ENCODE measurements at places on chromosomes 2 and 18. TPM values are rescaled to one million over a fixed set of nuclear protein-coding genes. Genes with fewer than 3 reads are reported as not detected.

- no peaks in the 10 kb centered on the region for H3K4me1 ChIP-seq
- H3K36me3 ChIP-seq: no peaks in the 10 kb centered on the region
- no peaks in the 10 kb centered on the region for H3K27me3 ChIP-seq
- no peak overlapping the region for H3K27ac ChIP-seq
- DNase-seq: no peak
- H3K4me3 ChIP-seq: no peak overlapping the region
Observed at GRCh38 chr18:61334491-61334850, 1.2 kb downstream of the CDH20 start.

The SNTG2 gene
- 0.96 TPM for total RNA-seq

The UPP2 gene
- total RNA-seq: not detected

DNA sequence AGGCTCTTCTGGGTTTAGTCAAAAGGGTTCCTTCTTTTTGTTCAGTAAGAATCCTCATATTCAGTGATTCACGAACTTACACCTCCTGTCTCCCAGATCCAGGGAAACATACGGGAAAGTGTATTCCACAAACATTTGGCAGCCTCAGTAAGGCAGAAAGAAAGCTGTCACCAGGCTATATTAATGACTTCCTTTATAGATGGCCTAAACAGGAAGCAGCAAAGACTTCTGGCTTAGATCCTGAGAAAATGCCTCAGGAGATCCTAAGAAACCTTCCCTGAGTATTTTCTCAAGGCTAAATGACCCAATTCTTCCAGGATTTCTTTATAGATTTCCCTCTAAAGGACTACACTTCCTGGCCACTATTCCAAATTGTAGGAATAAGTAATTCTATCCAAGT, 1995.5 kb upstream of the CELF4 start:
- no peak overlapping the region for H3K4me3 ChIP-seq
- H3K27me3 ChIP-seq: no peaks in the 10 kb centered on the region
- H3K4me1 ChIP-seq: no peaks in the 10 kb centered on the region
- no peaks in the 10 kb centered on the region for H3K36me3 ChIP-seq
- no peak overlapping the region for H3K27ac ChIP-seq

The CNTNAP5 gene
- total RNA-seq: not detected

- no peak overlapping the region for H3K4me3 ChIP-seq
- DNase-seq: no peak
- no peaks in the 10 kb centered on the region for H3K4me1 ChIP-seq
- H3K27ac ChIP-seq: no peak overlapping the region
Observed at GRCh38 chr2:191917967-191918651, 71.2 kb upstream of the CAVIN2 start.

The LYG2 gene
- not detected for total RNA-seq

DNA sequence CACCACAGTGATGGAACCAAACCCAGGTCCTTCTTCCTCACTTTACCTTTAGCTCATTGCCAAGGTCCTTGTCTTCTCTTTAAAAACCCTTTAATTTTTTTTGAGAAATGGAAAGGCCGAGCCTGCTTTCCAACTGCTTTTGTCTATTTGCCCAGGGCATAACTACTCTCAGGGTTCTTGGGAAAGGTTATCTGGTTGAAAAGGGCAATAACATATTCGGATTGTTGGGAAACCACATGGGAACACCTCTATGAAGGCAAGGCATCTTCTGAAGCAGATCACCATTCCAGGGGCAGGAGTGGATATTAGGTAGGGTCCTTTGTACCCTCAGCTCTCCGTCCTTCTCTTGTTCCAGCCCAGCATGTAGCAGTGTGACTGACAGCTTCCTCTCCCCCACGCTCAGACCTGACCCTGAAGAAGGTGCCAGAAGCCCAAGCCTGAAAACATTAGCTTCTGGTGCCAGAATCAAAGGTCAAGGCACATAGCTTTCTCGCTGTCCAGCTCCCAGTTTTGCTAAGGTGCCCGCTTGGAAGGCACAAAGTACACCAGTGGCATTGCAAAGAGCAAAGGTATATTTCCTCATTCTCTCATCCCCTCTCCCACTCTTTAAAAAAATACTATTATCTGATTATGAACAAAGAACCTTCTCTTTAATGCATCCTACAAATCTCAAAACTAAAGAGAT, 123.2 kb upstream of the LINC00305 start:
- no peaks in the 10 kb centered on the region for H3K27me3 ChIP-seq
- no peaks in the 10 kb centered on the region for H3K4me1 ChIP-seq
- no peaks in the 10 kb centered on the region for H3K36me3 ChIP-seq
- no peak for DNase-seq
- no peak overlapping the region for H3K27ac ChIP-seq

The DYNAP gene
- total RNA-seq: not detected

The NAT8 gene
- not detected for total RNA-seq

- H3K27me3 ChIP-seq: no peaks in the 10 kb centered on the region
- no peaks in the 10 kb centered on the region for H3K36me3 ChIP-seq
- no peak overlapping the region for H3K27ac ChIP-seq
- no peak overlapping the region for H3K4me3 ChIP-seq
- no peaks in the 10 kb centered on the region for H3K4me1 ChIP-seq
- no peak for DNase-seq
Observed at GRCh38 chr18:74806073-74806472, 208.4 kb downstream of the ZNF407 start.

DNA sequence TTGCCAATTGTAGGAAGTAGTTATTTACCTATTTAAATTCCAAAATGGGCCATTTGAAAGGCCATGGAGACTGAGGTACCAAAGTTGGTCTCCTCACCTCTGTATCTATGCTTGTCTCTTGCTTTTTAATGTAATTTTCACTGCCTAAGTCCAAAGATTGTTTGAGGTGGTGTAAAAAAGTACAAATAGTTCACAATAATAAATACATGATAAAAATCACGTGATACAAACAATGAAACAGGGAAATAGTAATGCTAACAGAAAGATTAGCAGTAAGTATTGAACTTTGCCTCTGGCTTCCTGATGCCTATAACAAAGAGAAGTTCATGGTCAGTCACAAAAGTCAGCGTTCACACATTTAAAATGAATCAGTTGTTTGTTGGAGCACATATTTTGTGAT, 67.6 kb downstream of the CNTNAP5 start:
- H3K27ac ChIP-seq: no peak overlapping the region
- no peaks in the 10 kb centered on the region for H3K36me3 ChIP-seq
- no peaks in the 10 kb centered on the region for H3K4me1 ChIP-seq
- H3K27me3 ChIP-seq: no peaks in the 10 kb centered on the region

GRCh38 chr2:230382108-230382507, 33.9 kb upstream of the SP100 start:
- no peak overlapping the region for H3K4me3 ChIP-seq
- no peak overlapping the region for H3K27ac ChIP-seq
- DNase-seq: no peak
- H3K4me1 ChIP-seq: no peaks in the 10 kb centered on the region

DNA sequence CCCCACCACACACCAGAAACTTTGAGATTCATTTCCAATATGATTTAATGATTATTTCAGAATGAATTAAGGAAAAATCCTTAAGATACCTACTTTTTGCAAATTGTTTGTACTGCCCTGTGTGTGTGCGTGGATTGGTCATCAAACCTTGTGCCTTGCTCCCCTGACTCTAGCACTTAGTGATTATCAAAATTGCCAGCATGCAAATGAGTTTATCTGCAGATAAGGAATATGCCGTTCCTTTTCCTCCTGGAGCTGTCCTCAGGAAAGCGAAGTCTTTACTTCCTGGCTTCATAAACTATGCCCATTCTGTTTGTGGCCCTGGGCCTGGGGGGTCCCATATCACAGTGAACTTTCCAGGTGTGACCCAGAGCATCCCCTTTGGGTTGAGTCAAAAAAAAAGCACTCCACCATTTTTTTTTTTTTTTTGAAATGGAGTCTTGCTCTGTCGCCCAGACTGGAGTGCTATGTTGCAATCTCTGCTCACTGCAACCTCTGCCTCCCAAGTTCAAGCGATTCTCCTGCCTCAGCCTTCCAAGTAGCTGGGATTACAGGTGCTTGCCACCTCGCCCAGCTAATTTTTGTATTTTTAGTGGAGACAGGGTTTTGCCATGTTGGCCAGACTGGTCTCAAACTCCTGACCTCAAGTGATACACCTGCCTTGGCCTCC, 11.4 kb downstream of the CHMP1B start:
- H3K27me3 ChIP-seq: no peaks in the 10 kb centered on the region
- DNase-seq: no peak
- no peaks in the 10 kb centered on the region for H3K4me1 ChIP-seq
- no peak overlapping the region for H3K27ac ChIP-seq

GRCh38 chr2:104448661-104449440, 405.1 kb upstream of the POU3F3 start:
- H3K4me3 ChIP-seq: no peak overlapping the region
- H3K4me1 ChIP-seq: peaks cover 4% of the 10 kb centered on the region
- no peak overlapping the region for H3K27ac ChIP-seq
- H3K27me3 ChIP-seq: no peaks in the 10 kb centered on the region

The C2orf80 gene
- total RNA-seq: not detected

The MC4R gene
- total RNA-seq: not detected

DNA sequence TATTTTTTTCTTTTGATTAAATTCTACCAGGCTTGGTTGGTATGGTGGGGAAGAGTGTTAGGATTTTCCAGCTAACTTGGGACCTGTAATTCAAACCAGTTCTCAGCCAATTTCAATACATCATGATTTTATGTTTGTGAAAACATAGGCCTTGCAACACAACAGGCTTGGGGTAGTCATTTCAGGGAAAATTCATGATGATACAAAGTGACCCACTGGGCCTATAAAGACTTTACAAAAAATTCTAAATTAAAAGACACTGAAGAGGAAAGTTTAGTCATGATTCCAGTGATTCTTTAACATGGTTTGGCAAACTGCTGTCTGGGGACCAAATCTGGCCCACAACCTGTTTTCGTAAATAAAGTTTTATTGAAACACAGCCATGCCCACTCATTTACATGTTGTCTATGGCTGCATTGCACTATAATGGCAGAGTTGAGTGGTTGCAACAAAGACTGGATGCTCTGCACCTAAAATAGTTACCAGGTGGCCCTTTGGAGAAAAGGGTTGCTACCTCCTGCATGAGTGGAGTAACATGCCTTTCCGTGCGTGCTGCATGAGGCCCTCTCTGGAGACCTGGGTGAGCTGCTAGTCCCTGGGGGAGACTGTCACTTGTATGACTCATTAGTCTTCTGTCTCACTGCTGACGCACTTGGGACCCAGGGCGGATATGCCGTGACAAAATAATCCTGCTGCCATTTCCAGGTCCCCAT, 73.6 kb downstream of the NPAS2 start:
- H3K36me3 ChIP-seq: no peaks in the 10 kb centered on the region
- DNase-seq: no peak
- H3K27ac ChIP-seq: no peak overlapping the region
- no peaks in the 10 kb centered on the region for H3K4me1 ChIP-seq

- H3K4me1 ChIP-seq: no peaks in the 10 kb centered on the region
- H3K36me3 ChIP-seq: no peaks in the 10 kb centered on the region
- no peak overlapping the region for H3K4me3 ChIP-seq
- no peak overlapping the region for H3K27ac ChIP-seq
Observed at GRCh38 chr2:174112073-174112472, 136.3 kb downstream of the OLA1 start.

The SNORC gene
- 1.5 TPM for total RNA-seq

The TMEM163 gene
- not detected for total RNA-seq

DNA sequence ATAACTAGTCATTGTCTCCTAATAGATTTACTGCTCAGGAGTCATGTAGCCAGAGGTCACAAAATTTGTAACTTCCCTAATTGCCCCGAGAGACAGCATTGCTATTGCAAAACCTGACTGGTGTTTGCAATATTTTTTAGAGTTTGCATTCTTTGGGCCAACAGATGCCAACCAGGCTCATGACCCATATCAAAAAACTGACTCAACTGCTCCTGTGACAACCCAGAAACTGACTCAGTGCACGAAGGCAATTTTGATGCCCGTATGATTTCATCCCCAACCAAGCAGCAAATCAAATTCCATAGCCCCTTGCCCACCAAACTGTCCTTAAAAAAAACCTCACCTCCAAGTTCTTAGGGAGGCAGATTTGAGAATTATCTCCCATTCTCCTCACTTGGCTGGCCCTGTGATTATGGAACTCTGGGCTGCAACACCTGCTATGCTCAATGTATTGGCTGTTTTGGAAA, 951.3 kb downstream of the TSN start:
- no peaks in the 10 kb centered on the region for H3K27me3 ChIP-seq
- no peak for DNase-seq
- H3K4me3 ChIP-seq: no peak overlapping the region
- H3K36me3 ChIP-seq: no peaks in the 10 kb centered on the region
- no peak overlapping the region for H3K27ac ChIP-seq
- no peaks in the 10 kb centered on the region for H3K4me1 ChIP-seq

- no peaks in the 10 kb centered on the region for H3K27me3 ChIP-seq
- DNase-seq: no peak
- H3K4me3 ChIP-seq: no peak overlapping the region
- no peaks in the 10 kb centered on the region for H3K36me3 ChIP-seq
- no peak overlapping the region for H3K27ac ChIP-seq
- no peaks in the 10 kb centered on the region for H3K4me1 ChIP-seq
Observed at GRCh38 chr2:62593825-62594224, 87.8 kb upstream of the TMEM17 start.

- peak; percentile 9 for DNase-seq
- H3K36me3 ChIP-seq: peaks cover 8% of the 10 kb centered on the region
- peaks cover 20% of the 10 kb centered on the region for H3K4me1 ChIP-seq
- H3K27ac ChIP-seq: no peak overlapping the region
Observed at GRCh38 chr2:24824966-24825882, 32.0 kb downstream of the CENPO start.

- no peaks in the 10 kb centered on the region for H3K36me3 ChIP-seq
- H3K27me3 ChIP-seq: no peaks in the 10 kb centered on the region
- H3K4me3 ChIP-seq: no peak overlapping the region
- H3K4me1 ChIP-seq: peaks cover 36% of the 10 kb centered on the region
- no peak for DNase-seq
- peak overlapping the region; percentile 75 for H3K27ac ChIP-seq
Observed at GRCh38 chr2:9799011-9799596, 44.2 kb upstream of the TAF1B start.

GRCh38 chr18:499776-500631, 497 bp downstream of the COLEC12 start:
- H3K27me3 ChIP-seq: peaks cover 13% of the 10 kb centered on the region
- H3K27ac ChIP-seq: no peak overlapping the region
- no peaks in the 10 kb centered on the region for H3K36me3 ChIP-seq
- no peak overlapping the region for H3K4me3 ChIP-seq
- no peaks in the 10 kb centered on the region for H3K4me1 ChIP-seq

The TAF1B gene
- 23.9 TPM for total RNA-seq

The MATN3 gene
- total RNA-seq: not detected

DNA sequence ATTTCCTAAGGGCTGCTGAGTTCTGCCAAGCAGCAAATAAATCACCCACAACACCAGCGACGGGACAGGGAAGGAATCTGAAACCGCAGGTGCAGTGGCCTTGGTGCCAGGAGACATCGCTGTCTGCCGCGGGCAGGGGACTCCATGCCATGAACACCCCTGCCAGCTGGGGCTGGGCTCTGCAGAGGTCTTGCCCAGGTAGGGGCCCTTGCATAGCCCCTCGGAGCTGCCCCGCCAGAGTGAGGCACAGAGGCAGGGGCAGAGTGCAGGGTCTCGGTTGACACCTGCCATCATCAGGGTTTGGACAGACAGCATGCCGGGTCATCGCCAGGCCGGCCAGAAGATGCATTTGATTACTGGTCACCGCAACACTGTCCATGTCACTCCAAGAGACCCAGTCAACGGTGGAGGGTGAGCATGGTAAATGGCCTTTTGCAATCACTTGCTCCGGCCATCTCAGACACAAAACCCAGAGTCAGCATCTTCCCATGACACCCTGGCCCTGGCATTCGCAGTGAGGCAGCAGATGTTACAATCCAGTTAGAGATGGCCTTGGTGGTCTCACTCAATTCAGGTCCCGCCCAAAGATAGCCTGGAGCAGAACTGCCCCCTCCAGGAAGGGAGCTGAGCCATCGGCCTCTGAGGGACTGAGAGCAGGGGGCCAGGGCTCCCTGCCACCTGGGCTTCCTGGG, 255.4 kb downstream of the NDUFA10 start:
- no peak overlapping the region for H3K4me3 ChIP-seq
- no peak for DNase-seq
- no peaks in the 10 kb centered on the region for H3K27me3 ChIP-seq
- H3K4me1 ChIP-seq: no peaks in the 10 kb centered on the region
- H3K36me3 ChIP-seq: no peaks in the 10 kb centered on the region

The ALK gene
- not detected for total RNA-seq
